T-helper 22 cell (primary cell): ENCODE measurements at places on chromosomes 7 and 10.

DNA sequence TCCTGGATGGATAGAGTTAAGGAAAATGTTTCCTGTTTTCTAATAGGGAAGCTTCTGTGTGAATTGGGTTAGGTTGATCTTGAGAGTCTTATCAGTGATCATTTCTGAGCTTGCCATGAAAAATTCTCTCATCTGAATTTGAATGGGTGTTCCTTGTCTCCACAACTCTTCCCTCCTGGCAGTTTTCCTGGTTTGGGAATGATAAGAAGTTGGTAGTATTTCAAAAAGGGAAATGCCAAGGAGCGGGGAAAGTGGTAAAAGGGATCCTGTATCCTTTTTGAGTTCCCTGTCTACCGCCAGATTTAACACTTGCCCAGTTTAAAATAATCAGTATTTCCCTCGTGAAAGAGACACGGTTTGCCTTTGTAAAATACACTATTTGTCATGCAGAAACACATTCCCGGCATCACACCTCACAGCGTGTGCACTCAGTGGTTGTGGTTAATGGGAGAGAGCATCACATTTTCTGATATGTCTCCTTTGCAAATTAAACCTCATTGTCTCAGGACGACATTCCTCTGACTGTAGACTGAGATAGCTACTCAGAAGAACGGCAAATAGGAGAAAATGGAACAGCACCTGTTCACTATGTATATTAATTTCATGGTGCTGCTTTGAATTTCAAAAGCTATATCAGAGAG, 113.2 kb upstream of the IFRD1 start:
- DNase-seq: no peak

DNA sequence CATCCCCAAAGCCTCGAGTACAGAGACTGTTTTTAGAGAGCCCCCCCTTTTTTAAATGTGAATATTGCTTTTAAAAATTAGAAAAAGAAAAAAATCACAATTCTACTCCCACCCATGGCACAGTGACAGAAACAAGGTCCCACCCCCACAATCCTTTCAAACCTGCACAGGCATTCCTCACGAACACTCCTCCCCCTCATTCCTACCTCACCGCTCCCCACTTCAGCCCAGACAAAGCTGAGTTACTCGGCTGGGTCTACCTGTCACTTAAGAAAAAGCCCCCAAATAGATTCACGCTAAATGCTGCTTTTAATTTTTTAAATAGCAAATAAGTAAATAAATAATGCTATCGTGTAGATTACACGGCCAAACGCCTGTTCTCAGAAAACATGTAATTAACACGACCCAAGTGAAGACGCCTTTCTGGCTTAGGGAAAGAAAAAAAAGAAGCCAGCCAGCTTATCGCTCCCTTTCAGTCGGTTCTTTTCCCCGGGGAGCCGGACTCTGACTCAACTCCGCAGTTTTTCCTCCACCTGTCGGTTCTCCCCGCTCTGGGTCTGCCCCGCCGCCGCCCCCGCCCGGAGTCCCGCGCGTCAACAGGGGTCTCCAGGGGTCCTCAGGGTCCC, 739 bp downstream of the MPP7 start:
- DNase-seq: no peak

GRCh38 chr10:76675561-76675950, 962.1 kb downstream of the KCNMA1 start:
- DNase-seq: no peak

DNA sequence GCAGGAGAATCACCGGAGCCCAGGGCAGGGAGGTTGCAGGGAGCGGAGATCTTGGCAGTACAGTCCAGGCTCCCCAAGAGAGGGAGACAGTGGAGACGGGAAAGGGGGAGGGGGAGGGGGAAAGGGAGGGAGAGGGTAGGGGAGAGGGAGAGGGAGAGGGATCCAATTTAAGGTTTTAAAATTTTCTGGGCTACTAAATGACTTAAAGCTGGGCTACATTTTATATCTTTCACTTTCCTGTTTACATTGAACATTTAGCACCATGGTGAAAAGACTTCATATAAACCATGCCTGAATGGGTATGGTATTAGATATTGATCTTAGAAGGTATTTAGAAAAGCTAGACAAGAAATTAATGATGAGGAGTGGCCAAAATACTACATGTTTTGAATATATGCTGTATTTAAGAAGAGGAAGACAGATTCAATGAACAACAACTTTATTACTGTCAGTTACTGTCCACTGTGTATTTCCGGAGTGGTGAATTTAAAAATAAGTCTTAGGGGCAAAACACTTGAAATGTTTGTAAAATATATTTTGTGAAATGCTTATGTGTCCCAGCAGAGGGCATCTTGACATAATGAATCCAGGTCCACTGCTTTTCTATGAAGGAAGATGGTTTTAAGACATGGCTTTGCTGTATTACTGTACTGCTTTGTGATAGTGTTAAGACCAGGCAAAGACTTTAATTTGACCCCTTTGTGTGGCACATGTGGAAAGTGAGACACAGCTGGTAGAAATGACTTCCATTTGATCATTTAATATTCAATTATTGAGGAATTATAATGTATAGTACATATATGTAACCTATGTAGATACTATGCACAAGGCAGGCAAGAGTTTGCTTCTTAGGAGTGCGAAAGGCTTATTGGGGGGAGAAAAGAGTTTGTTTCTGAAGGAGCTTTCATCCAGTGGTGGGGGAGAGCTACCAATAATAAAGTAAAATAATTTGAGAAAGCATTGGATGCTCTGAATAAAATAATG, 52.8 kb downstream of the NRF1 start:
- DNase-seq: no peak

GRCh38 chr7:139623518-139623917, 100.0 kb downstream of the CLEC2L start:
- DNase-seq: no peak

DNA sequence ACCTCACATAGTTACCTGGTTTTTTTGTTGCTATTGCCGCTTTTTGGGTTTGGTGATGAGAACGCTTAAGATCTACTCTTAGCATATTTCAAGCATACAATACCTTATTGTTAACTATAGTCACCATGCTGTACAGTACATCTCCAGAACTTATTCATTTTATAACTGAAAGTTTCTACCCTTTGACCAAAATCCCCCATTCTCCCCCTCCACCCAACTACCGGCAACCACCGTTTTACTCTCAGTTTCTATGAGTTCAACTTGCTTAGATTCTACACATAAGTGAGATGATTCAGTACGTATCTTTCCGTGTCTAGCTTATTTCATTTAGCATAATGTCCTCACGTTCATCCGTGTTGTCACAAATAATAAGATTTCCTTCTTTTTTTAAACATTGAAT, 86.7 kb upstream of the IL6 start:
- no peak for DNase-seq

- no peak for DNase-seq
Measured at GRCh38 chr10:18737236-18737635, 78.0 kb downstream of the ARL5B start.

- no peak for DNase-seq
Measured at GRCh38 chr10:5583525-5584175, 58.9 kb downstream of the CALML3 start.

DNA sequence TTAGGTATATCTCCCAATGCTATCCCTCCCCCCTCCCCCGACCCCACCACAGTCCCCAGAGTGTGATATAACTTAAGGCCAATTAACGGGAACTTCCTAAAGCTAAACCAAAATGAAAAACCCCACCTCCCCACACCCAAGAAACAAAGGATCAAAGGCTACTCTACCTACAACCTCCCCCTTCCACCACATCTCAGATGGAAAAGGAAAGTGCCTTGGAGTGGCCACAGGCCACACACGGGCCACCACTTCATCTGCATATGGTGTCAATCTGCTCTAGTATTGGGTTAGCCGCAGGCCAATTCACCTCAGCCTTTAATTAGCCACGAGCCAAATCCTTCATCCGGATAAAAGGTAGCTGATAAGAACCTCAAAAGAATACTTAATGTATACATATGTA, 19.6 kb downstream of the CSTF2T start:
- DNase-seq: no peak

DNA sequence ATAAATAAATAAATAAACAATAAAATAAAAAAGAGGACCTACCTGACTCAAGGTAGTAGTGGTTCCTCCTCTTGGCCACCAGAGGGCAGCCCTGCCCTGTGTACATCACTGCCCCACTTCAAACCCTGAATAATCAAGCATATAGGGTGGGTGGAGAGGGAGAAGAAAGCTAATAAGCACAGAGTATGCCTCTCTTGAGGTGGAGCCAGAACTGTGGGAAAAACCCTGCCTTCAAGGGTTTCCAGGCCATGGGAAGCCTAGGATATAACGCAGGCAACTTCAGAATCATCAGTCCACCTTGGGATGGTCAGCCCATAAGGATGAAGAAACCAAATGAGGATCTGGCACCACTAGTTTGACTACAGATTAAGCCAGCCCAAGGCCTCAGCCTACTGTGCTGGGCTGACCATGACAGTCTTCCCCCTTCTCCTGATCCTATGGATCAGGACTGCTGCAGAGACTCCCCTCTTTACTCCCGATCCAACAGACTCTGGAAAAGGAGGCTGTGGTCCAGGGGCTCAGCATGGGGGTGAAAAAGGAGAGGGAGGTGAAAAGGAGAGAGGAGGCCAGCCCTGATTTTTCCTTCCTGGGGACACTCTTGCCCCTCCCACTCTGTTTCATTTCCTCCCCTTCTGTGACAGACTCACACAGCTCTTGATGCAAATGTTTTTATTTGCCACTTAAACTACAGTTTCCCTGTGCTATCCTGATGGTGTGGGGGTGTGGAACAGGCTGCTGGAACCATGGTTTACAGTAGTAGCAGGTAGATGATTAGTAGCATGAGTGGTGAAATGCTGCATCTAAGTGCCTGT, 10.1 kb downstream of the AVPI1 start:
- no peak for DNase-seq

DNA sequence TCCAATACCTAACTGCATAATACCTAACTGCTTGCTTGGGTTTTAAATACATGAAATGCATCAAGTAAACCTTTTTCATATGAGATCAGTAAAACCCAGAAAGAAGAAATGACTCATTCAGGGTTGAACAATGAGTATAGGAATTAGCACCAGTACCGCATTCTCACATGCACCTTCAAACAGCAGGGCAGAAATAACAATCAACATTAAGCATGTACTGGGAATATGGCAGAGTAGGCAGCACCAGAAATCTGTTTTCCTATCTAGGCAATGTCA, 850.3 kb upstream of the SORCS1 start:
- no peak for DNase-seq

DNA sequence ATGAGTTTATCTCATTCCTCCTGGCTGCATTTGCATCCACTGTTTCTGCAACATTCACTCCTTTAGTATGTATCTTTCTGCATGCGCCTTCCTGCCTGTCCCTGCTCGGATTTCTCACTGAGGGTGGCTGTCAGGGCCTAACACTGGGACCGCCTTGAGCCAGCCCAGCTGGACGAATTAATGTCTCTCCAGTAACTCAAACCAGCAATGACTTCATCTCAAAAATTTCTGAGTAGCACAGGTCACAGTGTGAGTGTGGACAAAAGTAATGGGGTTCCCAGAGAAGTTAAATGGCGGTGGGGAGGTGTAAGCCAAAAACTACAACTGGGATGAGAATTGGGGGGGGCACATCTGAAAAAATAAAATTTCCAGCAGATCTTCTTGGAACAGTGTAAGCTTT, 444.0 kb upstream of the MGMT start:
- no peak for DNase-seq

DNA sequence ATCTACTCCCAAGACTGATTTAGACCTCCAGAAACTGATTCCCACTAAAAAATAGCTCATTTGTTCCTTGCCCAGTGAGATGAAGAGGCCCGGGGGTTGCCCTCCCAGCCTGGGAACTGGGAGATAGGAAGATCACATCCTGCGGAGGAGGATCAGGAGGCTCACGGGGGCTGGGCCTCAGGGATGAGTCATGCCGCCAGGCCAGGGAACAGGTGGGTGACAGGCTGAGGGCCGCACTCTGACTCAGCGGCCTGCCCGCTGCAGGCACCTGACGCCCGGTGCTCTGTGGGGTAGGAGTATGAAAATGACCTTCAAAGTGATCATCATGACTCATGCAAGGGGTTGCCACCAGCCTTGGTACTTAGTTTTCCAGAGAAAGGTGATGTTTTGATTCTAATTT, 104.5 kb upstream of the ZPBP start:
- peak; percentile 32 for DNase-seq
